Left ventricle myocardium superior (tissue), 1 donor: ENCODE measurements at places on chromosomes 12 and 14.

DNA sequence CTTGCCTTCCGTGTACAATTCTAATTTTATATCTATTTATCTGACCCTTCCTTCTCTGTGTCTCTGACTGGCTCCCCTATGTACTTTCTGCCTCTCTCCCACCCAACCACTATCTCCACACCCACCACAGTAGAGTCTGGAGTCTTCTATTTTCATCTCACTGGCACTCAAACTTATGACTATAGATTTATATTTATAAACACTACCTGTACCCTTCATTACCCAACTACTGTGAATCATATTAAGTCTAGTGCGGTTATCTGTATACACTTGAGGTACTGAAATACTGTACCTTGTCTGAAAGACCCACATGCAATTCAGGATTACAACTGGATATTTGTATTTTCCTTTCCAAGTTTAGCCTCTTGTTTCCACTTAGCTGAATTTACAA lies 36.1 kb downstream of the ATP2B1 start:
- no peak for DNase-seq

DNA sequence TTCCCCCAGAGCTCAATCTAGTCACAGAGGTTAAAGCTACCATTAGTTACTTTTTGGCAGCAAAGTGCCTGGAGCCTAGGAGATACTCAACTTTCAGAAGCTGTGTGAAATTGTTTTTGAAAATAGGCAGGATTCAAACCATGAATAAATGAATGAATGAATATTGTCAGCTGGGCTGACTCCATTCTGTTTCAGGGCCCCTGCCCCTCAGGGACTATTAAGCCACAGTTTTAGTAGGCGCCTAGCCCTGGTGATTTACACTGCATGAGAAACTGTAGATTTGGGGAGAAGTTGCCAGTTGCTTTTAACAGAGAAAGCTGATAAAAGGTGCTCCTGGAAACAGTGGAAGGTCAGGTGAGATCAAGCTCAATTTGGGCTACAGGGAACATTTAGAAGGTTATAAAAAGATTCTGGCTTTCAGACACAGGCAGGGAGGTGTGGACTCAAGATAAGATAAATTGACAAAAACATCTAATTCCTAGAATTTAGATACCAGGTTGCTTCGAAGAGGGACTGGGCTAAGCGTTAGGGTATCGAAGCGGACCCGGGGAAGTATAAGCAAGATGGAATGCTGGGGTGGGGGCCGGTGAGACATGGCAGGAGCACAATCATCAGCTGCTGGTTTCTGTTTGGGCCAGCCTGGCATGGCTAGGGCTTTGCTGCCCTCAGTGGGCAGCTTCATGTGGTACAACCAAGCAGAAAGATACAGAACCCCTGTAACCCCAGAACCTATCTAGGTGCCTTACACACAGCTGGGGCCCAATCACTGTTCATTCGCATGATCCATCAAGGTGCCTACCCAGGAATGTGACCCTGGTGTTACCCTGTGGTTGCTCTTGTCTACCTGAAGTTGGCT lies 14.9 kb upstream of the CELA1 start:
- no peak for DNase-seq

- no peak for DNase-seq
Measured at GRCh38 chr12:118436002-118436730, 59.8 kb downstream of the SUDS3 start.

DNA sequence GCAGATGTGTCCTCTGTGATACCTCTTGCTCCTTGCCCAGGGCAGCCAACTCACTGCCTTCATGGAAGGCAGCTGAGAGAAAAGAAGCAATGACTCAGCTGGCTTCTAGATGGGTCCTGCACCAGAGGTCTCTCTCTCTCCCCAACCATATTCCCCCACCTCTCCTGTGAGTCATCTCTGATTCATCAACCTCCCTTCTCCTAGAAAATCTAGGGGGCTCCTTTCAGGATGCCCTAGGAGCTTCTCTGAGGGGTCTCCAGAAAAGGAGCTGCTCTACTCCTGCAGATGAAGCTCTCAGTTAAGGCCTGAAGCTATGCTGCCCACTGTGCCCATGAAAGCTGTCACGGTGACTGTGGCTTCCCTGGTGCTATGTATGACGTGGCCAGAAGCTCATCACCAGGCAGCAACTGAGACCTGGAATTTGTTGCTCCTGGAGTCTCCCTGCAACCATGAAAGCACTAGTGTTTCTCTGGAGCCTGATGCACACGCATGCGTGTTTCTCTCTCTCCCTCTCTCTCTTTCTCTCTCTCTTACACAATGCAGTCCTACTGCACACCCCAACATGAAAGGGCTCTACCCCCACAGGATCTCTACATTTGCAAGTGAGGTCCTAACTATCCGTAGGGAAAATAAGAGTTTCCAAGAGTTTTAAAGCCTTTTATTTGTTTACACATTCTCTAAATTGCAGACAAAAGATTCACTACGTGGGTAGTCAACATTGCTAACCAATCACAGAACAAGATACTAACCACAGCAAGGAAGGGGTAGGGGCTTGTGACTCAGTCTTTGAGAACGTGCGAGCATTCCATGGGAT lies 285.3 kb downstream of the DPF3 start:
- DNase-seq: no peak

DNA sequence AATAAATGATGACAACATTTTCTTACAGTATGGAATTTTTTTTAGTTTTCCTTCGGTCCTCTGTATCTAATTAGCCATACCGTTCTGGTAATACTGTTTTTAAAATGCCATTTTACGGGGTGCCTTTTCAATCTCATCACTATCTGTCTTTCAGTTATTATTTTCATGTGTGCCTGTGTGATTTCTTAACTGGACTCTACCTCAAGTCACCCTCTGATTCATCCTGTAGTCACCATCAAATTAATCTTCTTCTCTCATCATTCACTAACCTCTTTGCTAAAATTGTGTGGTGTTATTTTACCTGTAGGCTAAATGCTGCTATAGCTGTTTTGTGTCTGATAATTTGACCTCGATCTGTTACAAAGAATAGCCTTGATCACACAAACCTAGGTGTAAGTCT lies 16.0 kb upstream of the CCT2 start:
- DNase-seq: no peak

- DNase-seq: no peak
Measured at GRCh38 chr12:29455087-29455486, 42.4 kb downstream of the OVCH1 start.

GRCh38 chr14:66137081-66137480 lies 349.1 kb upstream of the CCDC196 start:
- DNase-seq: no peak
